Caki2 (cell line): ENCODE measurements at places on chromosomes 1 and 21. TPM values are rescaled to one million over a fixed set of nuclear protein-coding genes. Genes with fewer than 3 reads are reported as not detected.

DNA sequence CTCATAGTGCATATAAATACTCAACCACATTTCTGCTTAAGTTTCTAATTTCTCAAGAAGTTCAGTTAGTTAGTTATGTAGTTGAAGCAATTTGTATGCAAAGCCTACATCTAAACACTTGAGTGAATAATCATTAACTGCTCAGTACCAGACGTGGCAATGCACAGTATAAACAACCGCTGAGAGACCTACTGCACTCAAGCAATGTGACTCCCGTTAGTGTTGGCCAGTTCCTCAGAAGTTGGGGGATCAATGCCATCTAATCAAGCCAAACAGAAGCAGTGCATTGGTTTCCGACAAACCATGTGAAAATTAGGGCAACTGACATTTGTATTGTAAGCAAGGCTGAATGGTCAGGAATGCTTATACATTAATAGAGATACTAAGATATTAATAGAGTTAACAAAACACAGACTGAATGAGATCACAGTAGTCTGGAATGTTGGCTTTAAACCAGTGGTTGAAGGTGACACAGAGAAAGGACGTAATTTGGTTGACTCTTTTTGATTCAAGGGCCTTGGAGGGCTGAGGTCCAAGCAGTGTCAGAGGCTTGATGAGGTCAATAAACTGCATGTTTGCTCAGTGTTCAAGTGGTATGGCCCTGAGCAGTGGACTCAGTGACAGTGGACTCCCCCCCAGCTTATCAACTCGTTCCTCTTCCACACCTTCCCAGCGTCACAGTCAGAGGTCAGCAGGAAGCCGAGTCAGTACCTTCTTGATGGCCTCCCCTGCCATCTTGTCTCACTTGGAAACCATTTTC lies 255.5 kb downstream of the CTH start:
- DNase-seq: peak; percentile 76

The AZIN2 gene
- 7.8 and 21.7 TPM in 2 replicates for total RNA-seq

- peak; percentile 96 for DNase-seq
These were observed 11.6 kb downstream of the LMNA start for GRCh38 chr1:156126043-156126629.

The RUNX3 gene
- not detected in 2 replicates for total RNA-seq

DNA sequence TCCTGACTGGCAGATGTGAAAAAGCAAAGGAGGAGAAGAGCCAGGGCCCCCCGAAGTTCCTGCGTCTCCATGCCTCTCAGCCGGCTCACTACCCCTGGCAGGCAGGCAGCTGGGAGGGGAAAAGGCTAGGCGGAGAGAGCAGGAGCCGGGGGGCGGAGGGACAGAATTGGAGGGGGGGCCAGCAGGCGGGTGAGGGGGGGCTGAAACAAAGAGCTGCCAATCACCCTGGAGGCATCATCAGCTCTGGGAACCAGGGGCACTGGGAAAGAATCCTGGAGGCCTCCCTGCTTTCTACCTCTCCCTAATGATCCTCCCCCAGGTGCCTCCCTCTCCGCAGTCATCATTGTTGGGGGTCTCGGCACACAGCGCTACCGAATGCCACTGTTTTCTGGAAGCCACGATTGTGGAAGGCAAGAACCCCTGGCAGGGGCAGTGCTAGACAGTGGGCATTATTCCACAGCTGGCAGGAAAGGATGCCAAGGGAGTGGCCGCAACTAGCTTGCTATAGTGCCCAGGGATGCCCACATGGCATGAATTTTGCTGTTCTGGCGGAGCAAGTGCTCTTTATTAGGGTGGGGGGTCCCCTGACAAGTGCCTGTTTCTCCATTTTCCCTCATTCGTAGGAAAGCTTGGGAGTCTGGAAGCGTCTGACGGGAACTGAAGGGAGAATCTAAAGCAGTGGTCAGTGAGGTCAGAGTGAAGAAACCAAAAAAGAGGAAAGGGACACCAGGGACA lies at the start of gene THBS3:
THBS3 (minus strand) TSS at position 92 of the 735 bp plus-strand sequence; CDS start at position 71, 21 bp downstream.
- DNase-seq: no peak

- no peak for DNase-seq
These were observed 137.5 kb downstream of the NPHP4 start for GRCh38 chr1:5854754-5855153.

GRCh38 chr1:116506132-116507004 lies 64.5 kb downstream of the CD58 start:
- peak; percentile 66 for DNase-seq

GRCh38 chr1:70090141-70090540 lies 115.2 kb downstream of the LRRC40 start:
- DNase-seq: no peak

DNA sequence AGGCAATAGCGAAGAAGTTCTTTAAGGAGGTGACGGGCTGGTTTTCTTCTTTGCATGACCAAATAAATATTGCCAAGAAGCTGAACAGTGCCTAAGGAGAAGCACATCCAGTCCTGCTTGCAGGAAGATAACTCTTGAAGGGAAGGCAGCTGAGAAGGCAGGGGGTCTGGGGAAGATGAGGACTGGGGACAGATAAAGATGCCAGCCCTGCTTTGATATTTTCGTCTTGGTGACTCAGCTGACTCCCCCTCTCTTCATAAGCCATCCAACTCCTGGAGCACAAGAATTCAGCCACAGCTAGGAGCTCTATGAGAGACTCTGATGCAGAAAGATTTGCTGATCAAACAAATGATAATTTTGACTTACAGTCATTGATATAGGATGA lies 3.4 kb downstream of the CFAP45 start:
- no peak for DNase-seq

- DNase-seq: no peak
These were observed 390.4 kb downstream of the OMA1 start for GRCh38 chr1:58156124-58156468.

GRCh38 chr1:235105051-235106043 lies 23.3 kb downstream of the TOMM20 start:
- DNase-seq: no peak
